ENCODE measurements at places on chromosomes 11 and 22.
A peak's percentile ranks its signal among the peaks of the same experiment; 100 is the strongest.

GRCh38 chr11:117879516-117880480, 3.3 kb upstream of the FXYD6 start:
- no peak for DNase-seq

DNA sequence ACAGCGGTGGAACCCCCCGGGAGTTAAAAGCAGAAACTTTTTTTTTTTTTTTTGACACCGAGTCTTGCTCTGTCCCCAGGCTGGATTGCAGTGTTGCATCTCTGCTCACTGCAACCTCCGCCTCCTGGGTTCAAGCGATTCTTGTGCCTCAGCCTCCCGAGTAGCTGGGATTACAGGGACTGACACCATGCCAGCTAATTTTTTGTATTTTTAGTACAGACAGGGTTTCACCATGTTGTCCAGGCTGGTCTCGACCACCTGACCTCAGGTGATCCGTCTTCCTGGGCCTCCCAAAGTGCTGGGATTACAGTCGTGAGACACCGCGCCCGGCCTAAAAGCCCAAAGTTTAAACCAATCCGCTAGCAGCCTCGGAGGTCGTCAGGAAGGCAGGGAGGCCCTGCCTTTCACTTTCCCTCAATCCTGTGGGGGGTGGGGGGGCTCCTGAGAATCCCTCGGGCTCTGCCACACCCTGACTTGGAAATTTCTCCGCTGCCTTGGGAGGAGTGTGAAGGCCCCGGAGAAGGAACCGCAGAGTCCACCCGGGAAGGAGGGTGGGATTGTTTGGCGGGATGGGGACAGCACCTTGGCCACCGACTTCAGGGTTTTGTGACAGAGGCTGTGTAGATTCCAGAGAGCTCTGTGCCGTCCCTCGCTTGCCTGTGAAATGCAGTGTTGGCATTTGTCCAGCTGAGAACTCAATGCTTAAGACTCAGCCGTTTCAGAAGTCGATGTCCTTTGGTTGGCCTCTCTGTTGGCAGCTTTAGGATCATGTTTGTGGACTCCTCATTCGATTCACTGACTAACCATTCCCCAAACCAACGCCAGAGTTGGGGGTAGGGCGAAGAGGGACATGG, 1.0 kb downstream of the ARHGAP8 start:
- no peak for DNase-seq

DNA sequence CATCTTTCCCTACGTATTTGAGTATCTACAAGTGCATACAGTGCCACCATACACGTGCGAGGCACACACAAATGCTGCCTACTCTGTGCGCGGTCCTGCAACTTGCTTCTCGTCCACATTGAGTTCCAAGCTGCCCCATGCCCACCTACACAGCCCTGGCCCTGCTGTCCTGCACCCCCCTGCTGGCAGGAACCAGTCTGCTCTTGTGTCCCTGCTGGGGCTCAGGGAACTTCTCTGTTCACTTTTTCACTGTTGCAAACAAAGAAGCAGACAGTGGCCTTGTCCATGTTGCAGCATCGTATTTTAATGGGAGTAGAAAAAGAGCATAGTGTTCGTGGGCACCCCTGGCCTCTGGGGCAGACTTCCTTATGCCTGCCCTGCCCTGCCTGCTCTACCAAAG, 14.0 kb downstream of the CPT1A start:
- DNase-seq, result no peak

DNA sequence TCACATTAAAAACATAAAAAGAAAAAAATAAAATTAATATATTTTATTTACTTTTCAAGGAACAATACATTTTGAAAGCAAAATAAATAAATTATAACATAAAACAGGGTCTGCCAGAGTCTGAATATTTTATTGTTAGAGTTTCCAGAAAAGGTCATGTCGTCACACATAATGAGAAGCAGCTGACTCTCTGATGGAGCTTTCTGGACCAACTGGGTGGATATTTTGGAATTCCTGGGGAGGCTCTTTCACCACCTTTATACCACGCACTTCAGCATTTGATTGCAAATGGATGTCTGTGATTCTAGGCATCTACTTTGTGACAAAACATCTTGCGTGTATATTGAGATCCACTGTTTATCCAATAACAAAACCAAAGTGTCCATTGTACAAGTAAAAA, 455.0 kb upstream of the CCDC179 start:
- no peak for DNase-seq

GRCh38 chr11:35174666-35175065, 35.7 kb downstream of the CD44 start:
- DNase-seq, result no peak

- DNase-seq, result no peak
Observed at GRCh38 chr22:20635227-20635591, 127.8 kb downstream of the MED15 start.

DNA sequence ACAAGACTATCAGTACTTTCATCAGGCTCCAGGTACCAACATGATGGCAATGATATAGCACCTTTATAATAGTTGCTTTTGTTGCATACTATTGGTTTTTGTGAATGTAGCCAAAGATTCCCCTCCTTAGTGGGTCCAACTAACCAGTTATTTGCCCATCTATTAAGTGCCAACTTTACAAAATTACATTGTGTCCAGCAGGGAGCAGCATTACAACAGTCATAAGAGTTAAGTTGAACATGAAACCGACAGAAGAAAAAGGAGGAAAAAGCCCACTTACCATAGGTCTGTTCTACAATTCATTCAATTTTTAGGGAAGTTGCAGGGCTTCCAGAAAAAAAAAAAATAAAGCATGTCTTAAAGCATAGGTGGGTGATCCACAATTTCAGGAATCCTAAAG, 21.6 kb downstream of the IMMP1L start:
- no peak for DNase-seq

DNA sequence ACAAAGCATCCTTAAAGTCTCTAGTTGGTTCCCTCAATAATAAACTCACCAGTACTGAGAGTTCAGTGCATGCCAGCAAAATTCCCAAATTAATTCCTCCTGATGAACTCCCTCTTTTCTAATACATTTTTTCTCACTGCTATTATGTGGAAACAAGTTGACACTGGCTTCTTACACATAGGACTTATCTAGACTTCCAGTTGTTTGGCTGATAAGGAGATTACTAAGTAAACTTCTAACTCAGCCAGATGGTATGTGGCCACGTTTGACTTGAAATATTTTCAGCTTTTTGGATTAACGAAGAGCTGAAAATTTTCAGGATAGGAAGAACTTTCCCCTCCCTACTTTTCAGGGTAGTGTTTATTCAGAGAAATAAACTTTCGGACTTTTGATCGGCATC, 1154.2 kb upstream of the TENM4 start:
- DNase-seq, result no peak

- peak; percentile 92 for DNase-seq
Observed at GRCh38 chr11:2532704-2533586, 88.1 kb downstream of the KCNQ1 start.

DNA sequence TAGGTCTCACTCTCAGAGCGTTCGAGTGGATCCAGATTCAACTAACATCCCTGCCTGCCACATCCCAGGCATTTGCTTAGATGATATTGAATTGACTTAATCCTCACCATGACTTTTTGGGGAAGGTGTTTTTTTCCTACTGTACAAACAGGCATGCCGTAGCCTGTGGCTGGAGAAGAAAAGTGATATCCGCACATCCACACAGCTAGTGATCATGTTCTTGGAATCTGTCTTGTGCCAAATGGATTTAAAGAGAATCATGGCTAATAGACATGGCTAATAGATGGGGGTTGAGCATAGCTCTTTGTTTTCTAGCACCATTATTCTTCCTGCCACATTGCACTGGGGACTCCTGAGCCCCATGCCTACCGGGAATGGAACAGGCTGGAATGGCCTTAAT, 82.1 kb upstream of the THY1 start:
- DNase-seq, result no peak

DNA sequence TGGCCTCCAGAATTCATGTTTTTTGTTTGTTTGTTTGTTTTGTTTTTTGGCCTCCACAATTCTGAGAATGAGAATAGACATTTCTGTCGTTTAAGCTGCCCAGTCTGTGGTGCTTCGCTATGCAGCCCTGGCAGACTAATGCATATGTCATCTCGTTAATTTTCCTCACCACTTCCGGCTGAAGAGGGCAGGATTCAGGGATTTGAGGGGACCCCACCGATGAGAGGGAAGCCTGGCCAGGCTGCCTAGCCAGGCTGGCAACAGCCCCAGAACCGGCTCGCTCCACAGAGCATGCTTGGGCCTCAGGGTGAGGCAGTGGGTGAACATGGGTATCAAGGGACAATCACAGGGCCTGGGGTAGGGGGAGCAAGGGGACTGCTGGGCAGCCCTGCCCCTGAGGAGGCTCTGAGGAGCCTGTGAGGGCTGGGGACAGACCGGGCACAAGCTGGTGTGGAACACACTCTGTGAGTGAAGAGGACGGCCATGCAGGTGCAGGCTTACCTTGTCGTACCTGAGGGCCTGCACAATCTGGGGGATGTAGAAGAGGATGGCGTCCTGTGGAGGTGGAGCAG, 47.8 kb upstream of the SERPIND1 start:
- DNase-seq, result no peak

DNA sequence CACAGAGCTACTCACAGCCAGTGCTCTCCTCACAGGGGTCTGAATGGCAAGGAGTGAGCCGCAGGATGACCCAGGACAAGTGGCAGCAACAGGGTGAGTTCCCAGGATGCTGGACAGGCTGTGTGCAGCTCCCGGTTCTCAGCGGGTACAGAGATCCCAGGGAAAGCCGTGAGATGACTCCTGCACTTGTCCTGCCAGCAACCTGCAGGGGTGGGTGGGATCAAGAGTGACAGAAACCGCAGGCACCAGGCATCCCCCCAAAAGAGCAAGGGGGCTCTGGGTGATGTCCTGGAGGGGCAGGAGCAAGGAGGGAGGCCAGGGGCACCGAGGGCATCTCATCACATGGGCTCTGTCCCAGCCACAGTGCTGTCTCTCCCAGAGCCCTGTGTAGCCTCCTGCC, 15.9 kb upstream of the PRODH start:
- DNase-seq, result no peak

DNA sequence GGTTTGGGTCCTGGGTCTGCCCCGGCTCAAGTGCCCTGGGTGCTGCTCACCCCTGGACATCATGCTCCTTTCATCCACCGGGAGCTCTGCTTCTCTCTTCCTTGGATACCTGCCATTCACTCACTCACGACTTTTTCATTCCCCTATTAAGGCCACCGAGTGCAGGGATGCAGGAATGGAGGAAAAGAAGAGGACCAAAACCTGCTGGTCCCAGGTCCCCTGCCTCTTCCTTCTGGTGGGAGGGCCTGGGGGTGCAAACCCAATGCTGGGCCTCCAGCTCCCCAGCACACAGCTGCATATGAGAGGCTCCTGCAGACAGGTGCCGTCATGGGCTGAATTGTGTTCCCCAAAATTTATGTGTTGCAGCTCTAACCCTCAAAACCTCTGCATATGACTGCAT, 36.8 kb upstream of the MYEOV start:
- no peak for DNase-seq

GRCh38 chr11:131538322-131538721, 167.9 kb downstream of the NTM start:
- DNase-seq, result no peak
